Astrocyte of the cerebellum (primary cell): ENCODE measurements at places on chromosomes 12 and 14.

DNA sequence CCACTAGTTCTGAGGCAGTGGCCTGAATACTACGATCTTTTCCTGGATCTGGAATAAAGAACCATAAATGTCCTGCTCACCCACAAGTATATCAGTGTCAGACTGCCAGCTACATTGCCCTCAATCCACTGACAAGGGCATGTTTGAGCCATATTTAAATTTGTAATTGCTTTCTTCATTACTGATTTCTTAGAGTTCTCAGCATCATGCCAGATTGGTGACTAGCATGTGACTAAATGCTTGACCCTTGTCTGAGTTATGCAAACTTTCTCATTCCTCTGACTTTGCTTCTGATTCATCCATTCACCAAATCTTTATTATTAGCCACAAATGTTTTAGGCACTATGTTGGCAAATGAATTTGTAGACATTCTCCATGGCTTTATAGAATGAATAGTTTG, 143.6 kb upstream of the SLC16A7 start:
- no peak for DNase-seq

GRCh38 chr12:42660117-42660516, 70.6 kb upstream of the PRICKLE1 start:
- DNase-seq: no peak

DNA sequence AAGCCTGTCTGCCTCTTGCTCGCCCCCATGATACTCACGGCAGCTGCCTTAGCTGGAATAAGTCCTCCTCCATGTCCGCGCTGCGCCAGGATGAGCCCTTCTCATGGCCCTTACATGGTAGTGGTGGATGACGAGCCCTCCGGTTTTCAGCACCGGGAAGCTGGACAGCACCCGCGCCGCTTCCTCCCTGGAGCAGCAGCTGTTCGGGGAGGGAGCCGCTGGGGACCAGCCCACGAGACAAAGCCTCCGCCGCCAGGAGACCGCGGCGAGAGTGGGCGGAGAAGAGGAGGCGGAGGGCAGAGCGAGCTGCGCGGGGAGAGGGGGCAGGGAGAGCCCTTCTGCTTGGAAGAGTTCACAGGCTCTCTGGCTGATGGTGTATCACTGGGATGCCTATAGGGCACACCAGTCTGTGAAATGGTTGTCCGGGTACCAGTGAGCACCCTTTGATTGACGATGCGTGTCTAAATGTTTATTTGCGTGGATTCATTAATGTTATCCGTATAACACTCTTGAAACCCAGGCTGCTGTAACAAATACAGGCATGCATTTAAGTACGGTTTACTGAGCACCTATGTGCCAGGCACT, at the start of gene SVOP:
SVOP (minus strand) TSS at position 273 of the 585 bp plus-strand sequence; CDS start at position 73, 200 bp downstream.
- DNase-seq: peak; percentile 68

DNA sequence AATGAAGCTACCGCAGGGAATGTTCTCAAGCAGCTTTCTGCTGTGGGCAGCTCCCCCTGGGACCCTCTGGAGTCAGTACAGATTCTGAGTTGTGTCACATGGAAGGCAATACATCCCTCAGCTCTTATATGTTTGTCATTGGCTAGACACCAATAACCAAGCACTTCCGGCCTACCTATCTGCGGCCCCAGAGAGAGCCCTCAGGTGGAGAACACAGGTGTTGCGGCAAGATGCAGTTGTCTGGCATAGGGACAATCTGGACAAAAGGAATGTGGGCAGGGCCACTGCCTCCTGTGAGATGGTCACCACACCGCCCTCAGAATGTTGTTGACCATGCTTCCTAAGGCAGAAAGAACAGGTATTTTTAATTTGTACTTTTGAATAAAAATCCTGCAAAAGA, 118.7 kb downstream of the BRMS1L start:
- no peak for DNase-seq

GRCh38 chr12:117686911-117687377, 281.8 kb downstream of the KSR2 start:
- DNase-seq: peak; percentile 34

DNA sequence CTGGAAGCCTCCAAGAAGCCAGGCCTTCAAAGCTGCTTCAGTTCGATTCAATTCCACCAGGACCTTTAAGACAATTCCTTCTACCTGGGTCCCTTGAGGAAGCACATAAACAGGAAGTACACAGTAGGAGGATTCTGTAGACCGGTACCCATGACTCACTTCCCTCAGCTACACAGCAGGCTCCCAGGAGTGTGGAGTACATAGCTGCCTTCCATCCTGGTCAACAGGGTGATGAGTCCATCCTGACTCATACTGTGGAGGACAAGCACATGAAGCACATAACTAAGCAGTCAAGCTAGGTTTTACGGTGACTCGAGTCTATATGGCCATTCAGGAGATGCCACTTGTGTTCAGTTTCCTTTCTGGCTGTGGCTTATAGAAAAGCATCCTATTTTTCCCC, 197.6 kb upstream of the RBM19 start:
- peak; percentile 9 for DNase-seq

- peak; percentile 79 for DNase-seq
Observed at GRCh38 chr14:99601361-99601831, 2.6 kb downstream of the CCDC85C start.

DNA sequence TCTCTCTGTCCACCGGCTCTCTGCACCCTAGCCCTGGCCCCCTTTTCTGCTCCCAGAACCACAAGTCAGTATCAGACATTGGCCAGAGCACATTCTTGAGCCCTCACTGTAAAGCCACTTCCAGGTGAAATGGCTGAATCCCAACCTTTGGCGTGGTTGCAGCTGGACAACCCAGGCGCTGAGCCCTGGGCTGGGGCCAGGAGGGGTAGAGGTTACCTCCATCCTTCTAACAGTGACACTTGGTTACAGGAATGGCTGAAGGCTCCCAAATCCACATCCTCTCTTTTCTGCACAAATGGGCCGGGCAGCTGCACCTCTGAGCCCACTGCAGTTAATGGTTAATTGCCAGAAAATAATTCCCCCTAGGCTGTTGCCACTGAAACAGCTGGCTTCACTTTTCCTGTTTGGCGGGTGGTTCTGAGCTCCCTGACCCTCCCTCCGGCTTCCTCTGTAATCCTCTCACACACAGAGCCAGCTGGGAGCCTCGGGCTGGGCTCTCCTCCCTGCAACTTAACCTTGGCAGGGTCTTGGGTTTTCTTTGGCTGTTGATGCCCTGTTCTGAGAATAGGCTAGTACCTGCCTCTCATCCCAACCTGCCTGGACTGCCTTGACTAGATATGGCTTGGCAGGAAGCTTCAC, 44.1 kb downstream of the TSPAN11 start:
- DNase-seq: no peak

DNA sequence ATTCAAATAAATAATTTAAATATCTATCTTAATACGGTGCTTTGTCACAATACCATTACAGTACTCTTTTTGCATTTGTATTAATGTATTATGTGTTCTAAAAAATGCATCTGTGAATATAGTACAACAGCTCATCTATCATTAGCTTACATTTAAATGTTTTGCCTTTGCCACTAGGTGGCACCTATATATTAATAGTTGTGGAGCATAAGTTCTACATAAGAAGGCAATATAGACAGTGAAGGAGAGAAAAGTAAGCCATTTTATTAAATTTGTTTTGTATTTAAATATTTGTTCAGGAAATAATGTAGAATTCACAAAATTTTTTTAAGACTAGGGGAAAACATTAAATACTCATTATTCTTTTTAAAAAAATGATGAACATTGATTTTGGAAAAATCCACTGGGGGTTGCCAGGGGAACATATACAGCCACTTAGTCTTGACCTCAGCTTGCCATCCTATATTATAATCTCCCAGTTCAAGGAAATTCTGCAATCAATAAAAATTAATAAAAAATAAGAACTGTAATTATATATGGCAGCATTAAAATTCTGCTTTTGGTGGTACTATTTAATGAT, 9.8 kb downstream of the CCER1 start:
- no peak for DNase-seq

DNA sequence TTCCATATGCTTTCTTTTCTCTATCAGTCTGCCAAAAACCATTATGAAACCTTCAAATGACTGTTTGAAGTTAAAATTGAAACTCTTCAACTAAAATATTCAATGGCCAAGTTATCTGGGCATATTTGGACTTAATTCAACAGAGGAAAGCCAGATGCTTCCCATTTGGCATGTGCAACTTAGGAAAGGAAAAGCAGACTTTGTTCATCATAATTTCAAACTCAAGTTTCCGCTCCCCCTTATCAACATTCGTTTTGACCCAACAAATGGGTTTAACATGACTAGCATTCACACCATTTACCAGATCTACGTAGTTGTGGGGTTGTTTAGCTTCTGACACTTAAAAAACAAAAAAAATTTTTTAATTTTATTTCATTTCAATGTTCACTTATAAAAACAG, 75.7 kb downstream of the PLEKHG7 start:
- DNase-seq: no peak
